ENCODE measurements at places on chromosomes 16 and 17.

GRCh38 chr17:27318633-27319032 is 24.7 kb downstream of the WSB1 start:
- no peak for DNase-seq

- DNase-seq, result no peak
Observed at GRCh38 chr16:74309789-74310781, 13.5 kb downstream of the PSMD7 start.

DNA sequence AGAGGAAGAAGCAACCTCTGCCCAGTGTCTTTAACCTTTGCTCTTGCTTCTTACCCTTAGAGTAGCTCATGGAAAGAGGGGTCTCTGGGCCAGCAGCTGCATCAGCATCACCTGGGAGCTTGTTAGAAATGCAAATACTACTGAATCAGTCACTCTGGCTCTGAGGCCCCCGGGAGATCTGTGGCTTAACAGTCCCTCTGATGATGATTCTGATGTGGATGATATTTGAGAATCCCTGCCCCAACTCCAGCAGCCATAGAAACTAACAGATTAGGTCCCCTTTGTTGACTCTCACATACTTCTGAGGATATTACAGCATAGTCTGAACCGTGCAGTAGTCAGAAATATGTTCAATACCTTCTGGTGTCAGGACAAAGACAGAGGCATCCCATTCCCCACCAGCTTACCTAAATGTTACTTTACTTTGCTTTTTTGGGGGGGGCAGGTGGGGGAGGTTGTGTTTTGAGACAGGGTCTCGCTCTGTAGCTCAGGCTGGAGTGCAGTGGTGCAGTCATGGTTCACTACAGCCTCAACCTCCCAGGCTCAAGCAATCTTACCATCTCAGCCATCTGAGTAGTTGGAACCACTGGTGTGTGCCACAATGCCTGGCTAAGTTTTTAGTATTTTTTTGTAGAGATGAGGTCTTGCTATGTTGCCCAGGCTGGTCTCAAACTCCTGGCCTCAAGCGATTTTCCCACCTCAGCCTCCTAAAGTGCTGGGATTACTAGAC is 220.1 kb downstream of the CCDC182 start:
- DNase-seq, result no peak

- DNase-seq, result no peak
Observed at GRCh38 chr16:75265911-75266701, 14.7 kb upstream of the BCAR1 start.

DNA sequence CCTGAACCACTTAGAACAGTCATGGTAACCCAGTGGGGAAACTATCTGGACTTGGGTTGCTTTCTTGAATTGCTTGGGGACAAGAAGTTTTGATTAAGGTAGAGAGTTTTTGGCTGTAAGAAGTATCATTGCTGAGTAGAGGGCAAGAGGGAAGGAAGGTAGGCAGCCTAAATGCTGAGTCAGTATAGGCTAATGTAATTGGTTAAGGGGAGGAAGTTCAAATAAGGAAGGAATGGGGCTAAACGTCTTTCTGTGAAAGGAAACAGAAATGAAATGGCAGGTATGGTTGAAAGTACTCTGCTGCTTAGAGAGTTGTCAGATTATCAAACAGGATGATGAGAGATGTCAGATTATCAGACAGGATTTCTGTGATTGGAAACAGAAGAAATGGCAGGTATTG is 20.3 kb downstream of the KPNB1 start:
- DNase-seq, result no peak

GRCh38 chr17:69009930-69010329 is 50.8 kb downstream of the ABCA9 start:
- no peak for DNase-seq

- DNase-seq, result no peak
Observed at GRCh38 chr16:74868501-74868900, 93.9 kb upstream of the FA2H start.

DNA sequence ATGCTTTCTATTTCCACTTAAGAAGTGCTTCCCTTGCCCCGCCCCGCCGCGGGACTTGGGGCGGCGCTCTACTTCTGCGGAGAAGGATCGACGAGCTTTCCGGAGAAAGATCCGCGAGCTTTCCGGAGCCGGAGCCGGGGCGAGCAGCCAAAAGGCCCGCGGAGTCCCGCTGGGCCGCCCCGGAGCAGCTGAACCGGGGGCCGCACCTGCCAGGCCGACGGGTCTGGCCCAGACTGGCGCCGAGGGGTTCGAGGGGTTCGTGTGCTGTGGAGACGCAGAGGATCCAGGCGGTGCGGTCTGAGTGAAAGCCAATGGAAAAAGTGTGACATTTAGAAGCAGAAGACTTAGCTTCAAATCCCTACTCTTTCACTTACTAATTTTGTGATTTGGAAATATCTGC is 50.8 kb downstream of the TBC1D26 start:
- DNase-seq, result no peak

DNA sequence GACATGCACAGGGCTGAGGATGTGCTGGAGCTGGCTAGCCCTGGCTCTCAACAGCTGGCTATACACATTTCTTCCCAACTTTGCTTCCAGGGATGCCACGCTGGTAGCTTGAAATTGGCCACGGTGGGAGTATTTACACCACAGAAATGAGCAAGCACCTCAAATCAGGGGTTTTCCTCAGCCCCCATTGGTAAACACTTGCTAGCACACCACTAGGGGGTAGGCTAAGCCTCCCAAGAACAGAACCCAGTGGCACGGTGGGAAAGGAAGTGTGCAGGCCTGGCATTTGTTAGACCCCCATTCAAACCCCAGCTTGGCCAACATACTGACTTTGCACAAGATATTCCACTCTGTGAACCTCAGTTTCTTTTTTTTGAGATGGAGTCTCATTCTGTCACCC is 12.9 kb downstream of the DRC3 start:
- no peak for DNase-seq

DNA sequence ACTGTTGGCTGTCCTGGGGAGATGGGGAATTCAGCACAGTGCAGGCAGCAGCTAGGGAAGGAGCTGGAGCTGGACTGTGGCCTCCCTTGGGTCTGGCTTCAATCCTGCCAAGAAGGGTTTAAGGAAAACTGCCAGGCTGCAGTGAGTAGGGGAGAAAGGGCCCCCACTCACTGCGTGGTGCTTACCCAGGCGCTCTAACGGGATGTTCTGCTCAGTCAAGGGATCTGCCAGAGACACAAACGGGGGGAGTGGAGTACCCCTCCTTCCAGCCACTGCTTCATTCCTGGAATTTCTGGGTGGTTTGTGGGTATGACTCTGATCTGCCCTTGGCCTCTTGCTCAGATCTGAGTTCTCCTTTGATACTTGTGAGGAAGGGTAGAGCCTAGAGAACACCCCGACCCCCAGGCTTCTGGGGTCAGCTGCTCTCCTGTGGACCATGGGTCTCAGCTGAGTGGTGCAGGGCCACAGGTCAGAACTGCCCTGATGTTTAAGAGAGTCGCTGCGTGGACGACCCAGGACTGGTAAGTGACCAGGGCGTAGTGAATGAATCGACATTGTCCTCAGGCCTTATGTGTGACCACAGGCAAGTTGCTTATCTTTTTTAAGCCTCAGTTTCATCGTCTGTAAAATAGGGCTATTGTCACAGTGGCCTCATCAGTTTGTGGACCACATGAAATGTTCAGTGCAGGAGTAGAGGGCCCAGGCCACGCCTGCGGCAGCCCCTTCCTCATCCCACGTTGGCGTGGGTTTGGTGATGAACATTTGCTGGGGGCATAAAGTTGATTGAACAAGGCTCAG is 9.6 kb downstream of the CRISPLD2 start:
- no peak for DNase-seq

- DNase-seq, result no peak
Observed at GRCh38 chr16:47013910-47014309, 40.4 kb upstream of the DNAJA2 start.

DNA sequence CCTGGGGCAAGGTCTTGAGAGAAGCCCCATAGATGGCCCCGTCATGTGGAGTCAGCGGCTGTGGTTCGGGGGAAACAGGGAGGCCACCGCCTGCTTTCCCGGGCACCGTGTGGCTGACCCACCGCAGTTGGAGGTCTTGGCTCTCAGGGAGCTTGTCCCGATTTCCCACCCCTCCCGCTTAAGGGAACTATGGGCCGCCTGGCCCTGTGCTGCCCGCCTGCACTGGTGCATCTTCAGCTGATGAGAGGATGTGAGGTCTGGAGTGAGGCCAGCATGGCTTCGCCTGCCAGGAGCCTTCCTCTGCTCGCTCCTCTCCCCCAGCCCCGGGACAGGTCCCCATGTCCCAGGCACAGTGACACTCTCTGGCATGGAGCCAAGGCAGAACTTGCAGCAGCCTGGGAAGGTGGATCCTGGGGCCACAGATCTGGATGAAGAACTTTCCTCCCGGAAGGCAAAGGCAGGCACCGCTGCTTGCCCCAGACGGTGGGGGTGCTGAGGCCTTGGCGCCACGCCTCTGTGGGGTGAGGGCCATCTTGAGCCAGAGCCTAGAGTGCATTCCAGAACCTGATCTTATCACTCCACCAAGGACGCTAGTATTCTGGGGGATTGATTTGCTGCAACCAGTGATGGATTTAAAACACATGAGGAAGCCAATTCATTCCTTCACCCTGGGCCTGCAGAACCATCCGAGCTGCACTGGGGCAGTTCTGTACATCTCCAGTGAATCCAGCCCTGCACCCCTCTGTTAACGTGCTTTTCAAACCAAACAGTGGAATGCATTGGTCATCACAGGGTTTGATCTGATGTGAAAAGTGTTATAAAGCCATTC is 178.6 kb upstream of the TNRC6C start:
- DNase-seq, result no peak

DNA sequence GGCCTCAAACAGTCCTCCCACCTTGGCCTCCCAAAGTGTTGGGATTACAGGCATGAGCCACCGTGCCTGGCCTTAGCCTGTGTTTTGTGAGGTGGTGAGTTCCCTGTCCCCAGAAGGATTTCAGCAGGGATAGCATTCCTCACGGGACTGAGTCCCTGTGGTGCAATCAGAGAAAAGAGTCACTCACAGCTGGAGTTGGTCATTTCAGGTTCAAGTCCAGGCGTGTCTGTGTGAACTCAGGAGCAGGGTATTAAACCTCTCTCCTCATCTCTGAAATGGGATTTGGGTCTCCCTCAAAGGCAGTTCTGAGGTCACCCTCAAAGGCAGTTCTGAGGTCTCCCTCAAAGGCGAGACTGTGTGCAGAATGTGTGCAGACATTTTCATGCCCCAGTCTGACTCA is 28.6 kb downstream of the NPTX1 start:
- no peak for DNase-seq

GRCh38 chr17:35064516-35065215 is 1.2 kb upstream of the RFFL start:
- DNase-seq, result no peak

GRCh38 chr16:15043344-15043743 is 12.5 kb downstream of the NTAN1 start:
- DNase-seq, result no peak

GRCh38 chr17:71777048-71777640 is 343.7 kb upstream of the SOX9 start:
- DNase-seq, result no peak

DNA sequence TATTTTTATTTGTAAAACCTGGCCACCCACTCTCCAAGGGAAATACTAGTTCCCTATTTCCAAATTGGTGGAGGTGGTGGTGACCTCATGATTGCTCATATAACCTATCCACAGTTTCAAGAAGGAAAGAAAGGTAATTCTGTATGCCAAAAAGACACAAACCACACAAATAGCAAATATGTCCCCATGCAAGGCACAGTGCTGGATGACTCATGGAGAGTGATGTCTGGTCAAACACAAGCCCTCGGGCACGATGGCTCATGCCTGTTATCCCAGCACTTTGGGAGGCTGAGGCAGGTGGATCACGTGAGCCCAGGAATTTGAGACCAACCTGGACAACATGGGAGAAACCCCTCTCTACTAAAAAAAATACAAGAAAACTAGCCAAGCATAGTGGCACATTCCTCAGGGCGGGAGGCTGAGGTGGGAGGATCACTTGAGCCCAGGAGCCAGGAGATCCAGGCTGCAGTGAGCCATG is 64.2 kb downstream of the GNA13 start:
- DNase-seq, result no peak

GRCh38 chr16:86294535-86295196 is 215.7 kb upstream of the FOXF1 start:
- DNase-seq, result no peak

DNA sequence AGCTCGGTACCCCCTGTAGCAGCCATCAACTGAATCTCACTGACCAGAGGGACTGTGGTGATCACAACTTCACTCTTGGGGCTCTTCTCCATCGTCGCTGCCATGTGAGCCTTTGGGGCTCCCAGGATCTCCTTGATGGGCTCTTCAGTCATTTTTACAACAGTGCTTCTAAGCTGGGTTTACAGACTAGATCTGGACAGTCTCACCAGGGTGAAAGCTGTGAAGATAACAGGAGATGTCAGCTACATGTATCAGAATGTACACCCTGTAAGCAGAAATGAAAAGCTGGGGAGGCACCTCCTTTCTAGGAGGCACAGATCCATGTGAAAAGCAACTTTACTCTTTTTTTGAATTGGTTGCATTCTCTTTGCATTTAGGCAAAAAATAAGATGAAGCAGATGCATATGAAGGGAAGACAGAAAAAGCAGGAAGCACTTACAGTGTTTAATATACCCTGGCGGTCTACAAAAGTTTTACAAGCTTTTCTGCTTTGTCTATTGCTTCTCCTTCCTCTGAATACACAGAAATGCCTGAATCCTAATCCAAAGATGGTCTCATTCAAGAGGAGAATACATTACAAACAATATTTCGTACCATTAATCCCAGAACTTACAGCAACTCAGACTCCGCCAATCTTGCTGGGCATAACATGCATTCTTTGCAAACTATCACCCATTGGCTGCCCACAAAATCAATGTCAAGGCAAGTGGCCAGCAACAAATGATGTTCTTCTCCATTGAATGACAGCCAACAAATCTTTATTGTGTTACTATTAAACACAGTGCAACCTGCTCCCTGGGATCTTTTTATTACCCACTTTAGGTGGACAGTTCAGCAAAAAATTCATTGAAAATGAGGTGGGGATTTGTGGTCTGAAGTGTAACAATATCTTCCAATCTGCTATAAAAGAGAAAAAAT is 1.5 kb downstream of the TMEM100 start:
- no peak for DNase-seq

GRCh38 chr16:5861241-5861640 is 763.6 kb upstream of the EEF2KMT start:
- DNase-seq, result no peak

DNA sequence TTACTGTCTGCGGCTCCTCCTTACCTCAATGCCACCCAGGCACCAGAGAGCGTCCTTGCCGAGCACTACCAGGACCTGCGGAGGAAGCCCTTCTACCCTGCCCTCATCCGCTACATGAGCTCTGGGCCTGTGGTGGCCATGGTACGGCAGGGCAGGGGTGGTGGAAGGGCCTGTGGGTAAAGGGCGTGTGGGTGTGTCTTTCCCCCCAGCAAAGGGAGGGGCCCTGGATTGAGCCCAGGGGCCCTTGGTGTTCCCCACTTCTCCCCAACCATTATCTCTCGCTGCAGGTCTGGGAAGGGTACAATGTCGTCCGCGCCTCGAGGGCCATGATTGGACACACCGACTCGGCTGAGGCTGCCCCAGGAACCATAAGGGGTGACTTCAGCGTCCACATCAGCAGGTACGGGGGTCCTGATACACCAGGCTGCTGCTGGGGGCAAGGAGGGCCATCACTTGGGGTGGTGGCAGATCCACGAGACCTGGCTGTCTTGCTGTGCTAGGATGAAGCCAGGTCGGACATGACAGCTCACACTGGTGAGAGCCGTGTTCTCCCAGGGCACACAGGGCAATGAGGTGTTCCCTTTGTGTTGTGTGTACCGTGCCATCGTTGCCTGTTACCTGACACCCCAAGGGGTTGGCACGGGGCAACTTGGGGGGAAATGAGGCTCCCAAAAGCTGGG is 2.2 kb upstream of the DECR2 start:
- no peak for DNase-seq
